ENCODE measurements at places on chromosomes 13 and 19.

GRCh38 chr13:20487927-20488326 is 37.7 kb downstream of the CRYL1 start:
- no peak for DNase-seq

DNA sequence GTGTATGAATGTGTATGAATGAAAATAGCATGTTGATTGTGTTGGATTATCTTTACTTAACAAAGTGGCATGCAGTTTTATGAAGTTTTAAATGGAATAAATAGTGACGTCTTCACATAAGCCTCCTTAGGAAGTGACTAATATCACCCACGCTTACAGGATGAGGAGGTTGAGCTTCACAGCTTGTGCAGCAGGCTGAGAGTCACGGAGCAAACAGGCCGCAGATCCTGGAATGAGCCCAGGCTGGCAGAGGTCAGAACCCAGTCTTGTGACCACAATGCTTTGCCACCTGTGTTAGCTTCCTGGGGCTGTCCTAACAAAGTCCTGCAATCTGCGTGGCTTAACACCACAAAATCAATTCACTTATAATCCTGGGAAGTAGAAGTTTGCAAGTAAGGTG is 20.8 kb downstream of the LAIR2 start:
- no peak for DNase-seq

- DNase-seq, result no peak
Observed at GRCh38 chr13:40480012-40480914, 186.2 kb downstream of the FOXO1 start.

DNA sequence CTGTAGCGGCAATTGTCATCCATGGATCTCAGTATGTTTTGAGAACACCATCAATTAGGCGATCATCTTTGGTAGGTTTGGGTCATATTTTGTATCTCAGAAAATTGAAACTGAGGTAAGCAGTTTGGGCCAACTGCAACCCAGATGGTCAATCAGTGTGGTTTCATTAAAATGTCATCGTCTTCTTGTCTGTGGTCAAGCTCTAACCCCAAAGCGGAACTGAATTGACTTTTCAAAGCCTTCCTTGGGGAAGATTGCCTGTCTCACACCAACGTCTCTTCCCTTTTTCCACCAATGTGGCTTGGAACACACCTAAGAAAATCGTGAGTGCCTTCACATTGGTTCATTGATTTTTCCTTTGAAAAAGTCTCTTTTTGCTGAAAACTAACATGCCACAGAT is 56.3 kb upstream of the UBAC2 start:
- DNase-seq, result no peak

GRCh38 chr19:44532819-44533218 is 3.3 kb upstream of the CEACAM20 start:
- DNase-seq, result no peak

DNA sequence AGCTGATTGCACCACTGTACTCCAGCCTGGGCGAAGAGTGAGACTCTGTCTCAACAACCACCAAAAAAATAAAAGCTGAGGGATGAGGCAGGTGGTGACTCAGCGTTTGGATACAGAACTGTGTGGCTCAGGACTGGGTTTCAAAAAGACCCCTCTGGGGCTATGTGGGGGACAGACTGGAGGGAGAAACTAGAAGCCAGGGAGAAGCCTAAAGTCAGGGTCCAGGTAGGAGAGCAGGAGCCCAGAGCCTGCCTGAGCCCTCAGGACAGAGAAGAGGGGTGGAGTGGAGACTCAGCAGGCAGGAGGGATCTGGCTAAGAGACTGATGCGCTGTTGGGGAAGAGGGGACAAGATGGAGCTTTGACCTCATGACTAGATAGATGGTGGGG is 1.8 kb upstream of the CD37 start:
- DNase-seq, result peak; percentile 12

DNA sequence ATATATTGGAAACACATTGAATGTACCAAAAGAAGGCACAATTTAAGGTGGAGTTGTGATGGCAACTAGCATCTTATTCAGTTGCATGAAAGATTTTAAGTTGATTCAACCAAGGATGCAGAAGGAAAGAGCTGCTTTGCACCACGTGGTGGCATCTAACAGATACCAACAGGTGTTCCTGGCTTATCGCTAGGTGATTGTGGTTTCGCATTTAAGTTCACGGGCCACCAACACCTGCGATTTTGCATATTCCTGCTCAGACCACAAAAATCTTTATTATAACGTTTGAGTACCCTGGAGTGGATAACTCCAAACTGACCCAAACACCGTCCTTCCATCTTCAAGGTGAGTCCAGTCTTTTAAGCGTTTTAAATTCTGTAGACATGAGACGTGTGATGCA is 45.3 kb downstream of the RGCC start:
- no peak for DNase-seq

- DNase-seq, result no peak
Observed at GRCh38 chr13:102970542-102970941, 95.7 kb downstream of the SLC10A2 start.

DNA sequence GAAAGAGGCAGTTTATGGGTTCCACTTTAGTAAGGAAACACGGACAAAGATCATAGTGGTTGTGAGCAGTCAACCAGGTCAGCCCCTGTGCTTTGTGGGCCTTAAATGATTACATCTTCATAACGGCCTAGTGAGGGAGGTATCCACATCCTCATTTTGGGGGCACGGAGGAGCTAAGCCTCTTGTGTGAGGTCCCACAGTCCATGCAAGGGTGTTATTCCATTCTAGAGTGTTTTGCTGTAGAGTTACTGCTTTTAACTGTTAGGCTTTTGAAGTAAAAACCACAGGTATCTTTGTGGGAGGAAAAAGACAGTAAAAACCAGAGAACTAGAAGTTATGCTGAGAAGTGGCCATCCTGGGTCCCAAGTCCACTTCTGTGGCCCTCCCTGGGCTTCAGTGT is 4.0 kb downstream of the NOP53 start:
- DNase-seq, result no peak

- no peak for DNase-seq
Observed at GRCh38 chr13:20497006-20497775, 28.5 kb downstream of the CRYL1 start.

DNA sequence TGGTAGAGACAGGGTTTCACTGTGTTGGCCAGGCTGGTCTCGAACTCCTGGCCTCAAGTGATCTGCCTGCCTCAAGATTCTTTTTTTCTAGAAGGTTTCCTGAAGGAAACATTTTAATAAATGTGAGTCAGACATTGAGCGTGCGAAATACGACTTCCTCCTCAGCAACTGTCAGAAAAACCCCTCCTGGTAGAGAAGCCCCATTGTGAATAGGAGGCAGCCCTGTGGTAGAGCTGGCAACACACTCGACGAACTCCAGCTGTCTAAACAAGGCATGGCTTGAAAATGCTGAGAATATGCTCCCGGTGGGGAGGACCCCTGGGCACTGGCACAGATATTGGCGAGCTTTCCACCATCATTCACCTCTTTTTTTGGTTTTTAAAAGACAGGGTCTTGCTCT is 9.8 kb downstream of the ZNF333 start:
- no peak for DNase-seq

DNA sequence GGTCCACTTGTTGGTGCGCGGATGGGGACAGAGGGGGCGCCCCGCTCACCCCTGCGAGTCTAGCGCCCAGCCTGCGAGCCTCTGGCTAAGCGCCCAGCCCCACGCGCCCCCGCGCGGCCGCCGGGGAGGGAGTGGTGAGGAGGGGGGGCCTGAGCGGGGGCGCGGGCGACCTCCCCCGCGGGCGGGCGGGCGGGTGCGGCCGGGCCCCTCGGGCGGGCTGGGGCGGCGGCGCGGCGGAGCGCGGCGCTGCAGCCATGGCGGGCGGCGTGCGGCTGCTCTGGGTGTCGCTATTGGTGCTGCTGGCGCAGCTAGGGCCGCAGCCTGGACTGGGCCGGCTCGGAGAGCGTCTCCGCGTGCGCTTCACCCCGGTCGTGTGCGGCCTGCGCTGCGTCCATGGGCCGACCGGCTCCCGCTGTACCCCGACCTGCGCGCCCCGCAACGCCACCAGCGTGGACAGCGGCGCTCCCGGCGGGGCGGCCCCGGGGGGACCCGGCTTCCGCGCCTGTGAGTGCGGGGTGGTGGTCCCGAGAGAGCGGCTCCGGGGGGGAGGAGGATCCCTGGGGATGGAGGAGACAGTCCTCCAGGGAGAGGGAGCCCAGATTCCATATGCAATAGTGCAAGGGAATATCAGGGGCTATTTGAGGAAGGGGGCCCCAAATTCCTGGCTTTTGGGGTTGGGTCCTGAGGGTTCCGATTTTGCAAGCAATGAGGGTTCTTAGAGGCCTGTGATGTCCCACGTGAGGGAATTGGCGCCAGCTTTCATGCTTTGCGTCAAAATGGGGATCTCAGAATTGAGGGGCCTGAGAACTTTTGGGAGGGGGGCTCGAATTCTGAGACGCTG is at the start of gene LTBP4:
Gene LTBP4, plus strand, starts transcription at position 236 of the 841 bp plus-strand sequence. Its CDS starts 19 bp downstream, at position 255.
- no peak for DNase-seq

GRCh38 chr13:71621174-71622124 is 245.6 kb downstream of the DACH1 start:
- no peak for DNase-seq

DNA sequence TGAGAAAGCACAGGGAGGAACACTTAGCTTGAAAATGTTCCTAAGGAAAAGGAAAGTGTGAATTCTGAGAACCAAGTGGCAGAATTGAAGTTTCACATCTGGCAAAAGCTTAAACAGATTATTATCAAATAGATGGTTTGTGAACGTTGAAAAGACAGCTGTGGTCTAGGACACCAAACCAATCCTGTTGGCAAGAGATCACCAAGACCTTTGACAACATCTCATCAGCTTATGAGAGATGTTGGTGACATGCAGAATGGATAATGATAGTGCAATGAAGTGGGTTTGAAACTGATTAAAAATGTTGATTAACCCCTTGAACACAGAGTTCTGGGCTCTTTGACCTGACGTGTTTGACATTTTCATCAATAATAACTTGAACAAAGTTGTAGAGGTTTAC is 74.6 kb upstream of the GPR183 start:
- DNase-seq, result no peak

DNA sequence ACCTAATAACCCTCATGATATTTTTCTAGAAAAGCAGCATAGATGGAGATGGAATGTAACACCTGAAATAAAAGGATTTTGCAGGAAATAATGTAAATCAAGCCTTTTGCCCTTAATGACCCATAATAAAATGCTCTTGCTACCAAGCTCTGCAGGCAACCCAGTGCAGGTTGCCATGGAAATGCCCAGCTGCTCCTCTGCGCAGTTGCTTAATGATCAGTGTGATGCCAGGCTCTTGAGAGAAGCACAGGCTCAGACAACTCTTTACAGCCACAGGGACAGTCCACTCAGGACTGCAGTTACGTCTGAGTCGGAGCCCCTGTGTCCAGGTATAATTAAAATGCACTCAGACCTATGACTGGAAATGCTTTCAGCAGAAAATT is 165.5 kb downstream of the LACC1 start:
- DNase-seq, result no peak

DNA sequence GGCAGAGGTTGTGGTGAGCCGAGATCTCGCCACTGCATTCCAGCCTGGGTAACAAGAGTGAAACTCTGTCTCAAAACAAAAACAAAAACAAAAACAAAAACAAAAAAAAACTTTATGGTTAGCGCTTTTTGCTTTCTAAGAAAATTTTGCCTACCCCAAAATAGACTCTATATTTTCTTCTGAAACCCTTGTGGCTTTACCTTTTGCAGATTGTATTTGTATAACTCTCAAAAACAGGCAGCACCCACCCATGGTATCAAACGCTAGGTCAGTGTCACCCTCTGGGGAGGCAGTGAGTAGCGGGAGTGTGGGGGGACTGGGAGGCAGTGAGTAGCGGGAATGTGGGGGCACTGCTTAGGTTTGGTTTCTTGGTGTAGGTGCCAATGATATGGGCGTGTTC is 7.5 kb upstream of the SLC39A3 start:
- no peak for DNase-seq

GRCh38 chr13:112732679-112733078 is 42.8 kb downstream of the ATP11A start:
- DNase-seq, result no peak

DNA sequence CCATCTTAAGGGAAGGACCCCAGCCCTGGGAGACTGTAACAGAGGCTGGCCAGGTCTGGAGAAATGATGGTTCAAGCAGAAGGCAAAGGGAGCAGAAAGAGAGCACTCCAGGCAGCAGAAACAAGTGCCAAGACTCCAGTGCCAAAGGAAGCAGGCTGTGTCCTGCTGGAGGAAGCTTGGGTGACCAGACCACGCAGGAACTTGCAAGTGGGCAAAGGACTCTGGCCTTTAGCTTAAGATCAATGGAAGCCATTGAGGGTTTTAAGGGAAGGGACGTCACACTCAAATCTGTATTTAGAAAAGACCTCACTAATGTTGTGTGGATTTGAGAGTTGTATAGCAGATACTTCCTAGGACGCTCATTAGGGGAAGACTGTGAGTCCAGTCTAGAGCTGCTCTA is 95.5 kb downstream of the MIPEP start:
- no peak for DNase-seq

DNA sequence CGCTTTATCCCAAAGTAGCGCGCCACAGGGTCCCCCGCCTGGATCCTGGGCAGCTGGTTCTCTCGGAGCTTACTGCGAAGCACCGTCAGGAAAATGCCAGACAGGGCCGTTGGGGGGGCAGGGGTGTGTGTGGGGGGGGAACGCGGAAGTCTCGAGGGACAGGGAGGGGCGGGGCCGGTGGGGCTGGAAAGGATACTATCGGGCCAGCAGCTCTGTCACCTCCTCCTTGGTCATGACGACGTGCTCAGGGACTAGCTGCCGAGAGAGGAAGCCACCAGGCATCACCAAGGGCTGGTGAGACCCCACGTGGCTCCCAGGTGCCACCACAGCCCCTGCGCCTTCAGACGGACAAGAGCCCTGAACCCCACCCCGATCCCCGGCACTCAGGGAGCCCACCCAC is 5.3 kb downstream of the POLR2E start:
- DNase-seq, result no peak

- no peak for DNase-seq
Observed at GRCh38 chr19:19217099-19217498, 5.3 kb downstream of the NCAN start.

DNA sequence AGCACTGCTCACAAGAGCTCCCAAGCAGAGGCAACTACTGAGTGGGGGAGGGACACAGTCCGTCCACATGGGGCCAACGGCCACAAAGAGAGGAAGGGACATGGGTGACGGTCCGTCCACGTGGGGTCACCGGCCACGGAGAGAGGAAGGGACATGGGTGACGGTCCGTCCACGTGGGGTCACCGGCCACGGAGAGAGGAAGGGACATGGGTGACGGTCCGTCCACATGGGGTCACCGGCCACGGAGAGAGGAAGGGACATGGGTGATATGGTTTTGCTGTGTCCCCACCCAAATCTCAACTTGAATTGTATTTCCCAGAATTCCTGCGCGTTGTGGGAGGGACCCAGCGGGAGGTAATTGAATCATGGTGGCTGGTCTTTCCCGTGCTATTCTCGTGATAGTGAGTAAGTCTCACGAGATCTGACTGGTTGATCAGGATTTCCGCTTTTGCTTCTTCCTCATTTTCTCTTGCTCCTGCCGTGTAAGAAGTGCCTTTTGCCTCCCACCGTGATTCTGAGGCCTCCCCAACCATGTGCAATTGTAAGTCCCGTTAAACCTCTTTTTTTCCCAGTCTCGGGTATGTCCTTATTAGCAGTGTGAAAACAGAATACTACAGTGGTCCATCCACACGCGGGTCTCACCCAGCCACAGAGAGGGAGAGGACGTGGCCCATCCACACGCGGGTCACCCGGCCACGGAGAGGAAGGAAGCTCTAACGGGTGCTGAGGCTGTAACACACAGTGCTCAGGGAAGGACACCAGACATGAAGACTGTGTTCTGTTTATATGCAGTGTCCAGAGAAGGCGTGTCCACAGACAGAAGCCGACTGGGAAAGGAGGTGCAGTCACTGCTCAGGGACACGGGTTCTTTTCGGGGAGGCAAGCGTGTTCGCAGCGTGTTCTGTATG is 48.5 kb downstream of the GAS6 start:
- no peak for DNase-seq

Measured in fibroblast of skin of abdomen (primary cell).